ENCODE measurements at places on chromosomes 4 and X. TPM values are rescaled to one million over a fixed set of nuclear protein-coding genes. Genes with fewer than 3 reads are reported as not detected.

Gene SSX1
- total RNA-seq, result not detected

Gene LYAR
- total RNA-seq, result 17.6 TPM

Gene IGFBP7
- 0.31 TPM for total RNA-seq

Gene TMPRSS11A
- not detected for total RNA-seq

Gene CCSER1
- total RNA-seq, result not detected

Gene GLUD2
- total RNA-seq, result 0.29 TPM

Gene AMBN
- not detected for total RNA-seq

Gene NMU
- not detected for total RNA-seq

Gene RADX
- 6.0 TPM for total RNA-seq

Gene CXCL5
- total RNA-seq, result not detected

Gene FAM53A
- total RNA-seq, result 1.8 TPM

Gene PNMA3
- total RNA-seq, result 4.9 TPM

Gene GPC3
- 1.0 TPM for total RNA-seq

Gene MTMR8
- total RNA-seq, result 5.2 TPM

Gene INTS6L
- total RNA-seq, result 31.0 TPM

Gene FRMD7
- total RNA-seq, result not detected
